LoVo (cell line): ENCODE measurements at places on chromosomes 5 and 9.

- no peak for DNase-seq
Measured at GRCh38 chr5:9354336-9355081, 191.4 kb downstream of the SEMA5A start.

GRCh38 chr5:124504081-124504916 lies 242.1 kb downstream of the ZNF608 start:
- no peak for DNase-seq

- DNase-seq: peak; percentile 60
Measured at GRCh38 chr5:71757590-71758543, 38.8 kb downstream of the CARTPT start.

GRCh38 chr5:44943647-44944046 lies 134.9 kb downstream of the MRPS30 start:
- DNase-seq: no peak

GRCh38 chr5:14463629-14464028 lies 118.0 kb upstream of the OTULINL start:
- peak; percentile 83 for DNase-seq

DNA sequence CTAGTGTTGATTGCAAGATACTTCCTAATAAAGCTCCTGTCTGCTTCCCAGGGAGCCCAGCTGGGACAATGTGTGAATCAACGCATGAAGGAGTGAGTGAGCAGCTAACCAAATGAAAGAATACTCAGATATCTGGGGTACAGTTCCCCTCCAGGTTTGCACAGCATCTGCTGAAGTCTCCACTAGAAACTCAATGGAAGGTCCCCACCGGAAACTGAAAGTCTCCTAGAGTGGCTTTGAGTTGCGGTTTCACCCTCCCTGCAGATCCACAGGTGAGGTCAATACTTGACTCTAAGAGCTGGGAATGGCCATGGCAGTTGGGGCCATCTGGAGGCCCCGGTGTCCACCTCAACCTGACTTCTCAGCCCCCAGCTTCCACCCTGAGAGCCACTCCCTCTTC lies 198.2 kb upstream of the MSX2 start:
- DNase-seq: no peak
